ENCODE measurements at places on chromosomes 1 and 21. TPM values are rescaled to one million over a fixed set of nuclear protein-coding genes. Genes with fewer than 3 reads are reported as not detected.

LPAR3 gene
- 0.26 TPM for total RNA-seq

HES2 gene
- 0.59 TPM for total RNA-seq

CNIH3 gene
- 21.2 TPM for total RNA-seq

AQP10 gene
- 0.13 TPM for total RNA-seq

FMOD gene
- 32.6 TPM for total RNA-seq

ACTN2 gene
- 1.0 TPM for total RNA-seq

CYP4Z1 gene
- total RNA-seq, result not detected

SMIM1 gene
- 0.78 TPM for total RNA-seq

RNF187 gene
- total RNA-seq, result 102 TPM

APCS gene
- not detected for total RNA-seq

DENND2C gene
- total RNA-seq, result 3.0 TPM

OR2L8 gene
- total RNA-seq, result not detected

GSTM1 gene
- not detected for total RNA-seq

LAPTM5 gene
- 0.26 TPM for total RNA-seq

LAMC2 gene
- 3.4 TPM for total RNA-seq

NR1I3 gene
- not detected for total RNA-seq

C1QC gene
- not detected for total RNA-seq

ATP1A2 gene
- total RNA-seq, result 1.5 TPM

MXRA8 gene
- total RNA-seq, result 264 TPM

OR10Z1 gene
- not detected for total RNA-seq

Measured in smooth muscle cell of the pulmonary artery (primary cell).